ENCODE measurements at places on chromosomes 11 and 22.

- DNase-seq: peak; percentile 72
These were observed 68.7 kb upstream of the ASPHD2 start for GRCh38 chr22:26360169-26360885.

DNA sequence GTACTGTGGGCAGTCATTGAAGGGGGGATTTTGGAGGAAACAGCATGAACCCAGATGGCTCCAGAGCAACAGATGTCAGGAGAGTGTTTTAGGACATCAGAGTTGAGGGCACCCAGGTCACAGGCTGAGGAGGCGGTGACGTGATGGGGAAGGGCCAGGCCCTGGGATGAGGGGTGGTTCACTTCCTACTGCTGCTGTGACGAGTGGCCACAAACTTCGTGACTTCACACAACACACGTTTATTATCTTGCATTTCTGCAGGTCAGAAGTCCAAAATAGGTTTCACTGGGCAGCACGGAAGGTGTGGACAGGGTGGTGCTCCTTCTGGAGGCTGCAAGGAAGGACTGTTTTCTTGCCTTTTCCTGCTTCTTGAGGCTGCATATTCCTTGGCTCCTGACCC, 77.7 kb upstream of the RAB1B start:
- DNase-seq: no peak

DNA sequence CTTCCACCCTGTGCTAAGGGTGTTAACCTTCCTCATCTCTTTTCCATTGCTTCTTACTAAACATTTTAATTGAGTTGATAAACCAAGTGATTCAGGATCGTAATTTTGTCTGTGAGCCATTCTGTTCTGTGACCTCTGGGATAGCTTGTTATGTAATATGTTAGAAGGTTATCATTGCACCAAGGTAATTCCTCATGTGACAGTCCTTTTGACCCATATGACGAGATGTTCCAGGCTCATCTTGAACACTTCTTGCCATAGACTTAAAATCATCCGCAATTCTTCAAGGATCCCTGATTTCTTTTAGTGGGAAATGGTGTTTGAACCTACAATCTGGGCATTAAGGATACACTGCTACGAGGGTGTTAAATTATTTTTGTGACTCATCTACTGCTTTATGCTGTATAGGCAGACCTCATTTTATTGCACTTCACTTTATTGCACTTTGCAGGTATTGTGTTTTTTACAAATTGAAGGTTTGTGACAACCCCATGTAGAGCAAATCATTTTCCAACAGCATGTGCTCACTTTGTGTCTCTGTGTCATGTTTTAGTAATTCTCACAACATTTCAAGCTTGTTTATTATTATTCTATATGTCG, 19.0 kb upstream of the MPZL2 start:
- DNase-seq: no peak

DNA sequence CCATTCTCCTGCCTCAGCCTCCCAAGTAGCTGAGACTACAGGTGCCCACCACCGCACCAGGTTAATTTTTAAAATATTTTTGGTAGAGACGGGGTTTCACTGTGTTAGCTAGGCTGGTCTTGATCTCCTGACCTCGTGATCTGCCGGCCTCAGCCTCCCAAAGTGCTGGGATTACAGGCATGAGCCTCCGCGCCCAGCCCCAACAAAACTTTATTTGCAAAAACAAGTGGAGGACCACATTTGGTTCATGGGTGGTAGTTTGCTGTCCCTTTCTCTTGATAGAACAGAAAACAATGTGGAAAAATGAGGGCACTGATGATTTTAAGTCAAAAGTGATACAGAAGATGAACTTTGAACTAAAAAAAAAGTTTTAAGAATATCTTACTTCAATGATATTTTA, 121.8 kb upstream of the SERPIND1 start:
- no peak for DNase-seq

GRCh38 chr22:18078329-18079041, 695 bp downstream of the PEX26 start:
- DNase-seq: peak; percentile 69
